A673 (cell line): ENCODE measurements at places on chromosomes 13 and 19.
A peak's percentile ranks its signal among the peaks of the same experiment; 100 is the strongest.

- DNase-seq, result no peak
Observed at GRCh38 chr13:30192320-30193093, 114.8 kb downstream of the KATNAL1 start.

DNA sequence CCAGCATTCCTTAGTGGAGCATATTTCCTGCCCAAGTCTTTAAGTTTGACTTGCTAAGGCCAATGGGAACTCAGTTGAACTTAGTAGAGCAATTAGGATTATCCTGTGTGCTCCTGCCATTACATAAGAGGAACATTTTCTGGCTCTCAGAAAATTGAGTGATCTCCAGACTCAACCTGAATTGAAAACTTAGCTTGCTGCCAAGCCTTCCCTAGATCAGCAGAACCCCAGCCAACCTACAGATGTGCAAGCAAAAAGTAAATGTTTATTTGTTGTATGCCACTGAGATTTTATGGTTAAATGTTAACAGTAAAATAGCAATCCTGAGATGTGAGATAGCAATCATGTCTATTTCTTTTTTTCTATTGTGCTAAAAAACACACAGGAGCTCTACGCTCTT, 350.9 kb downstream of the OLFM4 start:
- DNase-seq, result no peak

DNA sequence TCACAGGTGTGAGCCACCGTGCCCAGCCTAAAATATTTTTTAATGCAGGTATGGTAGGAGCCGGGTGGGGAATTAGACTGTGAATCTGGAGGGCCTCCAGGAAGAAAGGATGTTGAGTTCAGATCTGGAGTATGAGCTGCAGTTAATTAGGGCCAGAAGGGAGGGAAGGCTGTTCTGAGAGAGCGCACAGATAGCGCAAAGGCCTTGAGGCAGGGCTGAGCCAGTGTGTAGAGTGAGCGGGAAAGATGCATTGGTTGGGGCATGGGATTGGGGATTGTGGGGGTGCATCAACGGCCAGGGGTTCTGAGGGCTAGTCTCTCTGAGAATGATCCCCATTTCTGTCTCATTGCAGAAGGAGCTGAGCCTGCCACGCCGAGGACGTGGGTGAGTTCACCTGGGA, 9.7 kb downstream of the MAST3 start:
- no peak for DNase-seq

- no peak for DNase-seq
Observed at GRCh38 chr19:16652854-16653253, 7.1 kb downstream of the SMIM7 start.

DNA sequence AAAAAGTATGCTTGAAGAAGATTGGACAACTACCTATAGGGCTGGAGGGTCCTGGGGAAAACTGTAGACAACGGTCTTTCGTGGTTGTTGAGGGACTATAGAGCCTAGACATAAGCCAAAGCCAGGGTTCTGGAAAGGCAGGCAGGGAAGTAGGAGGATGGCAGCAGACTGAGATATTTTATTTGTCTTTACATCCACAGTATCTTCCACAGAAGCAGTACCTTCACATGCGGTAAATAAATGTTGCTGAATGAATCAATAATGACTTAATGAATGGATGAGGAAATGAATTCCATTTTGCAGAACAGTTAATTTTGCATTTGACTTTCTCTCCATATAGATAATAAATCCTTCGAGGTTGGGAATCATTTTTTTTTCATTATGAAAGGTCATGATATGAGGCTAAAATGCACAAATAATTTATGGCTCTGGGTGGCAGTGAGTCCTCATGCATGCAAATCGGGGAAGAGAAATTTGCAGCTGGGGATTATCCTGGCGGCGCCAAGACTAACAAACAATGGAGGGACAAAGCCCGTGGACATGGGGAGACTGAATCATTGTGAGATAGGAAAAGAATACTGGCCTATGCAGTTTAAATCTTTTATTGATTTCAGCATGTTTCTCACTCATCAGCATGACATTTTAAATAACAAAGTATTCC, 102.0 kb downstream of the ERCC5 start:
- DNase-seq, result peak; percentile 41

DNA sequence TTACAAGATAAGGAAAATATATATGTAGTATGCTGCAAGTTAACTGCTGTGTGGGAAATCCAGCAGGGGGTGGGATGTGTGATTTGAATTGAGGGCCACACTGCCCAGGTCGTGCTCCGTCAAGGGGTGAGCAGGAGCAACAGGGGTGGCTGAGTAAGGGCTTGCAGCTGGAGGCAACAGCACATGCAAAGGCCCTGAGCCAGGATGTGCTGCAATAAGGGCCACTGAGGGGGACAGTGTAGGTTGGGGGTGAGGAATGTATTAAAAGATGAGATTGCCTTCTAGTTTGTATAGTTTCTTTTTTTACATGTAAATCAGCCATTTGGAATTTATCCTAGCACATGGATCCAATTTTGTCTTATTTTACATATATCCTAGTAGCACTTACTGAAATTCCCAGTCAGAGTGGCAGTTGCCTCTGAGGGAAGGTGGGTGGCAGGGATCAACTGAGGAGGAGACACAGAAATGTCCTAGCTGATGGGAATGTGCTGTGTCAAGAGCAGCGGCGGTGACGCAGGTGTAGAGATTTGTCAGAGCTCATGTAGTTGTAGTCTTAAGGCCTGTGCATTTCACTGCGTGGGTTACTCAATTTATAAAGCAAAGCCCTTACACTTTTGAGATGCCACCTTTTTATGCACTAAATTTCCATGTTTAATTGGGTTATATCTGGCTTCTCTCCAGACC, 5.4 kb upstream of the RBM42 start:
- DNase-seq, result no peak

- DNase-seq, result no peak
Observed at GRCh38 chr19:40608957-40609356, 7.8 kb downstream of the LTBP4 start.

DNA sequence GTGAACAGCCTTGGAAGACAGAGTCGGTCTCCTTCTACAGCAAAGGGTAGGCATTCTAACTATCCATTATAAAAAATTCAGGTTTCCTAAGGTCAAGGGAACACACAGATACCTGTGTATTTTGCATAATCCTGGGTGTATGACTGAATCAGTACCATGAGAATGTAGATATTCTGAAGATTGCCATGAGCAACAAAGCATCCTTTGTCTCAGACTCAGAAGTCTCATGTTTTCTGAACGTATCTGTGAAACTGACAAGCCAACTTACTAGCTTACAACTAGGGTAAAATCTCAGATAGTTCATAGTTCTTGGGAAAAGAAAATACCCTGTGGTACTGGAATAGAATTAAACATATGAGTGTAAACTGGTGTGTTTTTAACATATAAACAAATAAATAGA, 6.5 kb downstream of the ZNF566 start:
- DNase-seq, result no peak

DNA sequence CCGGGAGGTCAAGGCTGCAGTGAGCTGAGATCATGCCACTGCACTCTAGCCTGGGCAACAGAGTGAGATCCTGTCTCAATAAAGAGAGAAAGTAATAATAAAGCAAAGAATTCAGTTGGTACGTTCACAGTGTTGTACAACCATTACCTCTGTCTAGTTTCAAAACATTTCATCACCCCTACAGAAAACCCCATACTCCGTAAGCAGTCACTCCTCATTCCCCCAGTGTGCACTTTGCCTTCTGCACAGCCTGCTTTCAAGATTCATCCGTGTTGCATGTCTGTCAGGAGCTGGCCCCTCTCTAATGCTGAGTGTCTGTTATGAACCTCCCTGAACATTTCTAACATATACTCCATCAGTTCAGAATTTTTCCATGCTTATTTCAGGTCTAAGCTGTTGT, 9.4 kb downstream of the POLD1 start:
- DNase-seq, result no peak

DNA sequence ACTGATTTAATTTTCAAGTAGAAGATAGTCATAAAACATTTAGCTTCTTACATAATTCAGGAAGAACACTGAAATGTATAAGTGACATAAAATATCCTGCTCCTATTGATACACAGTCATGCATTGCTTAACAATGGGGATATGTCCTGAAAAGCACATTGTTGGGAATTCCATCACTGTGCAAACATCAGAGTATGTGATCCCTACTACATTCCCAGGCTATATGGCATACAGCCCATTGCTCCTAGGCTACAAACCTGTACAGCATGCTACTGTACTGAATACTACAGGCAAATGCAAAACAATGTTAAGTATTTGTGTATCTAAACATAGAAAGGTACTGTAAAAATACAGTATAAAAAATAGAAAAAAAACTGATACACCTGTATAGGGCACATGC, 723.9 kb upstream of the ARGLU1 start:
- no peak for DNase-seq

DNA sequence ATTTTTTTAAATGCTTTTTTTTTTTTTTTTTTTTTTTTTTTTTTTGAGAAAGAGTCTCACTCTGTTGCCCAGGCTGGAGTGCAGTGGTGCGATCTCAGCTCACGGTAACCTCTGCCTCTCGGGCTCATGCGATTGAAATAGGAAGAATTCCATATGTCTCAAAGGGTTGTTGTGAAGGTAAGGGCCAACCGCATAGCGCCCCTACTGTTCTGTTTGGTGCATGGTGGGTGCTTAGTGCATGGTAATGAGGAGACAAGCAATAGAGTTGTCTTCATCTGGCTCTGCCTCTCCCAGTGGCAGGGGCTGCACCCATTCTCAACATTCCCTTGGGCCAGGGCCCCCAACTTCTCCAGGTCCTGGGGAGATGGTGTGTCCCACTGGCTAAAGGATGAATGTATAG, 68.7 kb downstream of the RASL11A start:
- DNase-seq, result peak; percentile 68

DNA sequence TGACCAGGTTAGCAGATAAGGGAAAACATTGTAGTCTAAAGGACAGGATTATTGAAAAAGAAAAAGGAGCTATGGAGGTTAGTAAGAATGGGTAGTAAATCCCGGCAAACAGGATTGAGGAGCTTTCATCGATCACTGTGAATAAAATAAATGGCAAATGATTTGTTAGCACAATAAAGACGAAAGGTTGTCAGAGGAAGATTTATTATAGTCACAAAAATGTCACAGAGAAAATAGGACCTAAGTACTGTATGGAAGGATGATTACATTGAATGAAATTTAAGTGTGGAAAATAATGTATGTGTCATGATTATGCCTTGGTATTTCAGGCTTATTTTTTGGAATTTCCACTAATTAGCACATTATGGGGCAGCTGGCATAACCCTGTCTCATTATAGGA, 519.2 kb upstream of the SLITRK6 start:
- DNase-seq, result no peak

DNA sequence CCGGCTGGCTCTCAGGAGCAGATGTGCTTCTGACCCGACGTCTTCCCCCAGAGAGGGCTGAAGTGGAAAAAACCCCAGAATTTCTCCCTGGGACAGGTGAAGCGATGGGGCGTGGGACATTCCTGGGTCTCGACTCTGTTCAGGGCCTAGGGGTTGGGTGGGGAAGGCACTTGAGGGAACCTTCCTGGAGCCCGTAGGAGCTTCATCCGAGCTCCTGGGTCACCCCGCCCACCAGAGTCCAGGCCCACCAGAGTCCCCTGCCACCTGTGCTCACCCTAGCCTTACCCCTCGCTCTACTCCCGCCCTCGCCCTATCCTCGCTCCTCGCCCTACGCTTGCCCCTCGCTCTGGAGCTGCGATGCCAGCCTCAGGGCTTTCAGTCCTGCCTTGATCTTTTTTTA, 23.2 kb downstream of the EPN1 start:
- DNase-seq, result no peak

- no peak for DNase-seq
Observed at GRCh38 chr13:102878481-102878880, 32.6 kb downstream of the ERCC5 start.

GRCh38 chr19:12867120-12868099, 13.8 kb downstream of the DNASE2 start:
- DNase-seq, result peak; percentile 87

DNA sequence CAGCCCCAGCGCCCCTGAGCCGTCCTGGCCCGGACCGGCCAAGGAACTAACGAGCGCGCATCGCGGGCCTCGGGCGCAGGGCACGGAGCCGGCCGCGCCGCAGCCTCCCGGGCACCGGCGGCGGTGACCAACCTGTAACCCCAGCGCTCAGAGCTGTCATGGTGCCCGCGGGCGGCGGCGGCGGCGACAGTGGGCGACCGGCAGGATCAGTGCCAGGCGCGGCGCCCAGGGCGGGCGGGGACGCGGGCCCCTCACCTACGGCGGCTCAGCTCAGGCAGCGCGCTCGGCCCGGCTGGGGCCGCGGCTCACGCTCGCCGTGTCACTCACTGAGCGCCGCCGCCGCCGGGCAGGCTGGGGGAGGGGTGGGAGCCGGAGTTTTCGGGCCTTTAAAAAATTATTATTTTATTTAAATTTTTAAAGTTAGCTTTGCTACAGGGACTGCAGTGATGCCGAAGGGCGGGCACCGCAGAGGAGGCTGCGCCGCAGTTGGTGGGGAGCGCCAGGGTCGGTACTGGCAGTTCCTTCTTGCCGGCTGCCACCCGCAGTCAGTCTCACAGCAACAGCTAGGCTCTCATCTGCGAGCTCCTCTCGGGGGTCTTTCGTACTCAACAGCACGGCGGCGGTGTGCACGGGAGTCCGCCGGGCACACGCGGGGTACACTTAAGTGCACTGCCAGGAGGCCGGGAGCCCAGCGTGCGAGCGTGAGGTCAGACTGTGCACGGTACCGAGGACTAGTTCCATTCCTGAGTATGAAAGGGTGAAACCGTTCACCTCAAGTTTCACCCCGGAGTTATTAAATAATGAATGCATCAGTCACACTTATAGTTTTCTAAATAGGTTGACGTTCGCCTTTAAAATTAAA, at the start of gene NALCN:
Gene NALCN, minus strand, starts transcription at position 328 of the 862 bp plus-strand sequence. CDS start 17,382 bp downstream, outside the sequence.
- peak; percentile 25 for DNase-seq

GRCh38 chr19:50512999-50513745, 541 bp downstream of the ASPDH start:
- no peak for DNase-seq

GRCh38 chr13:111317571-111318345, 2.7 kb upstream of the TEX29 start:
- no peak for DNase-seq

DNA sequence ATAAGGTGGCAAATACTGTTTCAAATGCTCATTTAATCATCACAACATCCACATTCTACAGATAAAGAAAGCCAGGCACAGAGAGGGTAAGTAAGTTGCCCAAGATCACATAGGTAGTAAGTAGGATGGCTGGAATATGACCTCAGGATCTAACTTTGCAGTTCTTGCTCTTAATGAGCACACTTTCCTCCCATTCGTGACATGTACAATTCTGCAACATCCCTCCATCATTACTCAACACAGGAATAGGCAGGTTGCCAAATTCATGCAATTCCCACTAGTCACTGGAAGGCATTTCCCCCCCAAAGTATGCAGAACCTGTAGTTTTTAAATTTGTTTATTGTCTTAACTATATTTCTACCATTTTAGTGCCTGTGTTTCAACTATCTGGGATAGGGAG, 109.2 kb downstream of the OLFM4 start:
- peak; percentile 22 for DNase-seq

- DNase-seq, result no peak
Observed at GRCh38 chr13:45328661-45329111, 12.3 kb downstream of the TPT1 start.
